ENCODE measurements at places on chromosomes 6 and 20.

GRCh38 chr6:6225885-6226529 lies 94.5 kb downstream of the F13A1 start:
- no peak for DNase-seq

DNA sequence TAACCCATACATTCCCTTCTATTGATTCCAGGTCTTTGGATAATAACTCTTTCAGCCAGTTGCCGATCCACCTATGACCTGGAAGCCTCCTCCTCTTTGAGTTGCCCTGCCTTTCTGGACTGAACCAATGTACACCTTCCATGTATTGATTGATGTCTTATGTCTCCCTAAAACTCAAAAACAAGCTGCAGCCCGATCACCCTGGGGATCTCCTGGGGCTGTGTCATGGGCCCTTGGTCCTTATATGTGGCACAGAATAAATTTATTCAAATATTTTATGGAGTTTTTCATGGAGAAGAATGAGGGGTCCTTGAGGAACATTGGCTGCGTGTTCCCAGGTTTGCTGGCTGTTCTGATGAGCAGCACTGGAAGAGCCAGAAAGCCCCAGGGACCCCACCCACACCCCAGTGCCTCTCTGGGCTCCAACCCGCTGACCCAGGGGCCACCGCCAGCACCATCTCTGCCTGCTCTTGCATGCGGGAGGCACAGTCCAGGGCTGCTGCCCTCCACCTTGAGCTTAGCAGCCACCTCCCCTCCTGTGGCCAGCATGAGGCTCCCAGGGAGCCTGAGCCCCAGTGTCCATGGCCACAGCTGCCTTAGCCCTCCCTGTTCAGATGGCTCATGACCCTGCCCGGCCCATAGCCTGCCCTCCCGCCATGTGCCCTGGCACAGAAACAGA lies 36.5 kb upstream of the CST7 start:
- no peak for DNase-seq

DNA sequence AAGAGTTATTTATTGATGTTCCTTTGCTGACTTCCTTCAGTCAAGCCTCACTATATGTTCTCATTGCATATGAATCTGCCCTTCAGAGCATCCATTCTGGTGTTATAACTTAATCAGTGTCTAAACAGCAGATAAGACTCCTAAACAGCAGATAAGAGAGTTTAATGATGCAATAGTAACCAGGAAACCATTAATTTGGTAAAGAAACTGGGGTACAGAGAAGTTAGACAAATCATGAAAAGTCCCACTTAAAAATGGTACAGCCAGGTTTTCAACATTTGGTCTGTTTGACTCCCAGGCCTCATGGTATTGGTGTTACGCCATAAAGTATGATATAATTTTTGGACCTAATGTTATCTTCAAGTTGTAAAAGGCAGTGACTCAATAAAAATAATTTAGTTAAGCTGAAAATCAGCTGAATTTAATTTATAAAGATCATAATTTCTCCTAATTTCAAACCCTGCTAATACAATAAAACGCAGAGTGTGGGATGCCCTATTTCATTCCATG lies 127.4 kb upstream of the DST start:
- DNase-seq: no peak

DNA sequence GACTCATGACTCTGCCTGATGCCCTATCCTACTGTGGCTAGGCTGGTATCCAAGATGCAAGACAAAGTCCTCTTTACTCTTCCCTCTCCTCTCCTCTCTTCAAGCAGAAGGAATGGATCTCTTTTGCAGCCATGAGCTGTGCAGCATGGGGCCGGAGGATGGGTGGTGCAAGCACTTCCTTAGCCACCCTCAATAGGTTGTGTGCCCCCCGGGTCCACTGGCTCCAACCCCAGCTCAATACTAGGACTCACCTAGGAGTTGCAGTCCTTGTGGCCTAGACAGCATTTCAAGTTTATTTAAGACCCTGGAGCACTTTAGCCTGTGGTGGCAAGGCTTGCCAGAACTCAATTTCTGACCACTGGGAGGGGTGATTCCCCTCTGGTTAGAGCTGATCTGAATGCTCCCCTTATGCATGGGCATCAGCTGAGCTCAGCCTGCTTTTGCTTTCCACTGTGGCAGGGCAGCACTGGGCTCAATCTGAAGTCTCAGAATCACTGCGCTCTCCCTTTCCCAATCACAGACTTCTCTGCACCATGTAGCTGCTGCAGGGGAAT lies 29.0 kb upstream of the GRM4 start:
- no peak for DNase-seq

DNA sequence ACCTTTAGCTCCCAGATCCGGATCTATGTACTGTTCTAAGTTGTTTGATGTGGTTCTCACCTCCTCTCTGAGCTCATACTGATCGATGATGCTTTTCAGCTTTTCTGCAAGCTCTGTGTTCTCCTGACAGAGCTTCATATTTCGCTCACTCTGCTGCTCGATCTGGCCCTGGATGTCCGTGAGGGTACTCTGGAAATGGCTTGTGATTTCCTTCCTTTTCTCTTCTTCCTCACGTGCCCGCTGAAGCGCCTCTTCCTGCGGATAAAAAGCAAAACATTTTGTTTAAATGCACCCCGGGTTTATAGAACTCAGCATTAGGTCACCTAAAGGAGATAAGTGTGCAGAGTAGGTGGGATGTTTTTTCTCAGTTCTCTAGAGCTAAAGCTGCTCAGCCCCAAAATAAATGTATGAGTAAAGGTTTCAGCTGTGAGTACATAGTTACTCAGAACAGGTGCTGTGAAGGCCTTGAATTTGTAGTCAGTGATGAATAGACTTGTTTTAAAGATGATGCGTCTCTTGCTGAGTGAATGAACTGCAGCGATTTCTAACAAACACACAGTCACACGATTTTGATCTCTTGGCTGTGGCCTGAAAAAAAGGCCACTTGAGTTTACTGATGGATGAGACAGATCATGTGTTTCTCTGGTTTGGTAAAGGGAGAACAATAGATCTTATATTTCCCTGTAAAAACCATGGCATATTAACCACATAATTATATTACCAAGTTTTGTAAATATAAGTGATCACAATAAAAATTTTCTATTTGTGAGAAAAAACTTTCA lies 29.1 kb downstream of the TXLNB start:
- no peak for DNase-seq

DNA sequence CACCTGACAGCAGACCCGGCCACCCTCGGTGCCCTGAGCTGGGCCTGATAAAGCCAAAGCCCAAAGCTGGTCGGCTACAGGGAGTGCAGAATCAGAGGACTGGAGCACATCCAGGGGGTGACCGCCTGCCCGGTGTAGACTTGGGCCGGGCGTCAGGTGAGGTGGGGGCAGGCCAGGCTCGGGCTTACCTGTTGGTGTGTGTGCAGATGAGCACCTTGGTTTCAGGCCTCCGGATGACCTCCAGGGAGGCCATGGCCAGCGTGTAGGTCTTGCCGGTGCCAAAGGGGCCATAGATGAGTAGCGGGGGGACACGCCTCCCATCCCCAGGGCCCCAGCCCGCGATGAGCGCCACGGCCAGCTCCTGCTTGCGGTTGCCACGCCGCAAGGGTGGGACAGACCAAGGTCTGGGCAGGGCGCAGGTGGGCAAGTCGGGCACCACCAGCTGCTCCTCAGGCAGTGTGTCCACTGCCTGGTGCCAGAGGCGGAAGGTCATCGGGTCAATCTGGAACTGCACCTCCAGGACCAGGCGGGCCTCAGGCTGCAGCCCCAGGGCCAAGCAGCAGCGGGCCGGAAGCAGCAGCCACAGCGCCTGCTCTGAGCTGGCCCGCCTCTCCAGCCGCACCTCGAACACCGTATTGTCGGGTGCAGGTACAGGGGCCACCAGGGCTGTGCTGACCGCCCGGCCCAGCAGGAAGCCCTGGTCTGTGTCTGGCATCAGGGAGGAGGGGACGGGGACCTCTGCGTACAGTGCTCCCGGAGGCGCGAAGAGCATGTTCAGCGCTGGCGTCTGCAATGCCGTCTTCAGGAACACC lies 5.7 kb downstream of the HELZ2 start:
- no peak for DNase-seq

GRCh38 chr6:63597141-63598048 lies 25.1 kb downstream of the LOC128125822 start:
- DNase-seq: no peak

DNA sequence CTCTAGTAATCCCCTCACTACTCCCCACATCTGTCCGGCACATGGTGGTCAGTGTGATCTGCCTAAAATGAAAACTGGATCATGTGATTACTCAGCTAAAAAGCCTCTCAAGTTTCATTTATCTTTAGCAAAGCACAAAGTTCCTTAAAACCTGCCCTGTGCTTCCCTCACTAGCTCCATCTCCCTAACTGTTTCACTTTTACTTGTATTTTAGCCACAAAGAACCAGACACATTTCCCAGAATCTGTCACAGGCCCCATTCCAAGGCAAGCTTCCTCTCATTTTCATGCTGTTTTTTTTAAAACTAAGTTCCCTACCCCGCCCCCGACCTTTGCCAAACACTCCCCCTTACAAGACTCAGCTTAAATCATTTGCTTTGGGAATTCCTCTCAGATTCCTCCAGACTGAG lies 8.9 kb upstream of the IGF2R start:
- no peak for DNase-seq

GRCh38 chr20:50038574-50038991 lies 55.8 kb downstream of the SNAI1 start:
- no peak for DNase-seq

DNA sequence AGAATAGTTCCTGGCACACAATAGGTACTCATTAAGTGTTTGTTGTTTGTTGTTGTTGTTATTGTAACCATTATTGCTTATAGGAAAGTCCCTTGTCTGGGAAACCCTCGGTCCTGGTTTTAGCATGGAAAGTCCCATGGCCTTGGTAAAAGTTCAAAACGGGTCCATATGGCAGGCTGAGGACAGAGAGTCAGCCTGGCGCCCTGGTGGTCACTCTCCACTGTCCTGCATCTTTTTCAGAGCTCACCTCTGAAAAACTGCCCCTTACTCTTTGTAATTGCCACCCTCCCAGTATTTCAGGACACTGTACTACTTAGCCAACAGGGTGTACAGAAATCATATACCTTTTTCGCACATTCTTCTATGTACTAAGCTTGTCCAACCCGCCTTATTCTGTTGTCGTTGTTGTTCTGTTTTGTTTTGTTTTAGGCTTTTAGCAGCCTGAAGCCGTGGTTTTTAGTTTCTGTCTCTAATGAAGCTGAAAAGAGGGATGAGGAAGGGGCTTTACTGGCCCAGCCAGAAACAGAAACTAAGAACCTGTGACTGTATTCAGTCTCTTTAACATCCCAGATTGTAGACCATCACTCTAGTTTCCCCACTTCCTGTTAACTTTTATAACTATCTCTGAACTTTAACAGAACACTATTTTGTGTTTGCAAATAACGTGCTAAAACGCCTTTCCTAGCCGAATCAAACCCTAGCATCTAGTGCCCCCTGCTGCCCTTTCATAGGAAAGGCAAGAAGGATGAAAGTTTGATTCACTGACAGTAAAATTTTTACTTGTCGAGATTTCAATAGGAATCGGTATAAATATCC lies 7.6 kb upstream of the TMEM14A start:
- peak; percentile 83 for DNase-seq

DNA sequence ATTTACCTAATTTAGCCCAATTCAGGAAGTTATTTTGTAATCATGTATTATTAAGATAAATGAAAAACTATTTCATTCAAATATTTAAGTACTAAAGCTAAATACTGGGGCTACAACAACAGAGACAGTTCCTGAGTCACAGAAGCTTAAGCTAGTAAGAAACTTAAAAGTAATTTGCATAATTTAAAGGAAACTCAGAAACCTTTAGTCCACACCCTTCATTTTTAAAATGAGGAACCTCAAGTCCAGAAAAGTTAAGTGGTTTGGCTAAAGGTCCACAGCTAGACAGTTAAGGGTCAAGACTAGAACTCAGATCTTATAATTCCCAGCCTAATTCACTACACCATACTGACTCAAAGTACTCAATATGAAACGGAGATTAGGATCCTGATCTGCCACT lies 7.2 kb downstream of the LMBRD1 start:
- no peak for DNase-seq

DNA sequence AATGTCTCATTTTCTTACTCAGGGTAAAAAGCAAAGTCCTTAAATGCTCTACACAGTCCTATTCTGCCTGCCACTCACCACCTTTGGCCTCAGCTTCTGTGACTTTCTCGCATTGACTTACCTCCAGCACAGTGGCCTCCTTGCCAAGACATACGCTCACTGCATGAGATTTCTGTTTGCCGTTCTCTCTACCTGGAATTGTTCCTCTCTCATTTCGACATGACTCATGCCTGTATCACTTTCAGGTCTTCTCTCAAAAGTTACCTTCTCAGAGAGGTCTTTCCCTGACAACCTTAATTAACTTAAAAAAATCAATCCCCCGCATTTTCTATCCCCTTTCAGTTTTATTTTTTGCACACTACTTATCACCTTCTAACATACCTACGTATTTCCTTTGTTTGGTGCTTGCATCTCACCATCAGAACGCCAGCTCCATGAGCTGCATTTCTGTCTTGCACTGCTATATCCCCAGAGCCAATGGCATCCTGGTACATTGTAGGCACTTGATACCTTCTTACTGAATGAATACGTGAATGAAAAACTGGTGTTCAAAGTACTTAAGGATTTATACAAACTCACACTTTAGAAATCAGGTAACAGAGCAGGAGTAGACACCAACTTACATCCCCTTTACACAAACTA lies 24.5 kb downstream of the TENT5A start:
- DNase-seq: no peak

DNA sequence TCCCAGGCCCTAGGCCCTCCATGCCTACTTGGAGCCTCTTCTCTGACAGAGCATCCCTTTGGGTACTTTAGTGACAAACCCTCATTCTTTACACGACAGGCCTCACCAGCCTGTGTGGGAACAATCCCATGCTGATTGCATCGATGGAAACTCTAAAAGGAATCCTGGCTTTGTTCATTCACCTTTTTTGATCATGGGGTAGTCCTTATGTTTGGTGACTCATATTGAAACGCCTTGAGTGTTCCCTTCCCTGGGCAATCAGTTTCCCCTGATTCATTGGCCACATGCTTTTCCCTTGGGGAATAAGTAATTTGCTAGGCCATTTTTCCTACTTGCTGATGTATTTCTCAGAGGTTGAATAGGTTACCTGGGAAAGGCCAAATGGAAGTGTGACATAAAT lies 14.7 kb upstream of the TNFAIP3 start:
- no peak for DNase-seq

DNA sequence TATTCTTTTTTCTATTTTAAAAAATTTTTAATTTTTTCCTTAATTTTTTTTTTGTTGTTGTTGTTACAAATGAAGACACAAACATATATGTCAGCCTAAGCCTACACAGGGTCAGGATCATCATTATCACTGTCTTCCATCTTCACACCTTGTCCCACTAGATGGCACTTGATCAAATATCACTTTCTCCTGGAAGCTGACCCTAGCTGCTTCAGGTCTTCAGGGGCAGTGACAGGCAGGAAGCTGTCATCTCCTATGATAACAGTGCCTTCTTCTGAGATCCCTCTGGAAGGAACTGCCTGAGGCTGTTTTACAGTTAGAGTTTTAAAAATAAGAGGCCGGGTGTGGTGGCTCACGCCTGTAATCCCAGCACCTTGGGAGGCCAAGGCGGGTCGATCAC lies 70.2 kb upstream of the EEF1E1 start:
- DNase-seq: no peak

DNA sequence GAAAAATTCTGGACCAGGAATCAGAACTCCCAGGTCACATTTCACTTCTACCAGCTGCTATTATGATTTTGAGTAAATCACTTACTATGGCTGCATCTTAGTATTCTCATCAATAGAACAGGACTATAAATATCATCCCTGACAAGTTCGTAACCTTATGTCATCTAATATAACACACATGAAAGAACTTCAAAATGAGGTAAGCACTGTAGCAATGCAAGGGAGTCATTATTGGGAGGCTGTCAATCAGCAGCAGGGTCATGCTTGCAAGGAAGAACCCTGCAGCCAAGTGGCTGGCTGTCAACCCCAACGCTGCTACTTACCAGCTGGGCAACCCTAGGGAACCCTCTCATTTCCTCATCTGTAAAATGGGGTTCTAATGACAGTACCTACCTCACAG lies 123.3 kb upstream of the B3GAT2 start:
- no peak for DNase-seq
